ENCODE measurements at places on chromosomes 7 and 10.

- DNase-seq = no peak
Observed at GRCh38 chr7:157545681-157546060, 208.9 kb downstream of the DNAJB6 start.

- DNase-seq = no peak
Observed at GRCh38 chr7:2270495-2270894, 28.5 kb downstream of the NUDT1 start.

- DNase-seq = no peak
Observed at GRCh38 chr7:71775648-71776047, 636.5 kb downstream of the CALN1 start.

GRCh38 chr10:14604181-14605142, 170.2 kb downstream of the FAM107B start:
- peak; percentile 74 for DNase-seq

GRCh38 chr7:131904760-131905327, 348.4 kb upstream of the PODXL start:
- no peak for DNase-seq

DNA sequence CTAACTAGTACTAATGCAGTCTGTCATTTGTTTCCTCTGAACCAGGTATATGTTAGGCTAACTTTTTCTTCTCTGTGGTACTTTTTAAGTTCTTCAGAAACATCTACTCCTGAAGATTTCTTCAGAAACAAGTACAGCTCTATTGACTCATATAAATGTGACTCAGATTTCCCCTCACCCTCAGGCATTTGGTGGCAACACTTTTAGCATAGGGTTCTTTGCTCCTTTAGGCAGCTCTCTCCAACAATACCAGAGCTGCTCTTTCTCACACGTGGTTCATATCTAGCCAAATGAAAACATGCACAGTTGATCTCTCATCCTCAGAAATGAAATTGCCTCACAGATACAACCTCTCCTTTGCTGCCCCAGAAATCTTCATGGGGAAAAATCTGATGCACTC, 939.8 kb downstream of the SORCS1 start:
- DNase-seq = peak; percentile 27

GRCh38 chr7:33824911-33825459, 80.4 kb upstream of the BMPER start:
- no peak for DNase-seq

- DNase-seq = no peak
Observed at GRCh38 chr10:78860260-78860914, 208.4 kb upstream of the ZMIZ1 start.

- no peak for DNase-seq
Observed at GRCh38 chr7:84508606-84509005, 314.0 kb upstream of the SEMA3A start.

DNA sequence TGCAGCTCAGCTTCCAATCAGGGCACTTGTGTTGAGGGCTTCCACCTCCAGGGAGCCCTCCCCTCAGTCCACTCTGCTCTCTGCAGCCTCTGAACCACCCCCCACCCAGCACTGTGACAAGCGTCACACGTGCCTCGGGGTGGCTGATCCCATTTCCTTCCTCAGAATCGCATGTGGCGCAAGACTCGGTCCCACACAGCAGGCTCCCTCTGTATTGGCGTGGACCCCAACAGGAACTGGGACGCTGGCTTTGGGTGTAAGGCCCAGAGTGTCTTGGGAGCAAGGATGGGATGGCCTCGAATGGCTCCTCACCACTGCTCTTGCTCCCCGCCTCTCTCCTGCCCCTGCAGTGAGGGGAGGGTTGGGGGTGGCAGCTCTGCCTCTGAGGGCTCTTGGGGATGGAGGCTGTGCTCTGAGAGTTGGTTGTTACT, 4.1 kb downstream of the CPA1 start:
- DNase-seq = no peak

DNA sequence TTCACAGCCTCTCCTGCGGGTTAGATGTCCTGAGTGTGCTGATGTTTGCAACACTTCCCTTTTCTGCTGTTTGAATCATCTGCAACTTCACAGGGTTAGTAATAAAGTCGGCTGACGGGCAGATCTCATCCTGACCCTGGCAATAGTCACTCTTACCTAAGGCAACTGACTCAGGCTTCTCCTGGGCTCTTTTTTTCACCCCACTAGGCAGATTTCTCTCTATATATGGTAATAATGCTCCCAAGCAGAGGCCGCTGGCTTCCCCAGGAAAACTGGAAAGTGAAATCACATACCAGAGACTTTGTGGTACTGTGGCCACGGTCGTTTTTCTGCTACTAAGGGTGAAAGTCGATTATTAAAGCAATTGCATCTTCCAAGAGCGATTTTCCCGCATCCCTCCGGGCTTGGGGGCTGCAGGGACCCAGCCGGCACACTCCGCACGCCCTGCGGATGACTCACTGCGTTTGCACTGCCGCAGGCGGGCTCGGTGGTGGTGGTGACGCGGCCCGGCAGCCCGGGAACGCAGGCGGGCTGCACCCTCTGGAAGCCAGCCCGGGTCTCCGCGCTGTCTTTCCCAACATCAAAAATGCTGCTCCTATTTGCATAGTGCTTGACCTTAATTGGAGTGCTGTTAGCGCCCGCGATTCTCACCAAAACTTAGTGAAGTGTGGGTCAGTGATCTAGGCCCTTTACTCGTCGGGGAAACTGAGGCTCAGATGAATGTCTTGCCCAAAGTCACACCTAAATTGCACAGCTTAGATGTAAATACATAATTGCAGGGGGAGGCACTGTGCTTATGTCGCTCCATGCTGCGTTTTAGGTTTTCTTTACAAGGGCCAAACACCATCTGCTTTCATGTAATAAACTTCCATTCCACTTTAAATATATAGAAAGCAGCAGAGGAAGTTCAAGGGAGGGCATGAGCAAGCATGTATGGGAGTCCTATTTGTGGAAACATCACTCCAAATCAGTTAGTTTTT, 47.6 kb upstream of the ITGB1 start:
- DNase-seq = peak; percentile 97

GRCh38 chr10:133614830-133615580, 11.6 kb downstream of the FRG2B start:
- DNase-seq = no peak

- DNase-seq = peak; percentile 32
Observed at GRCh38 chr10:11009471-11010308, 8.0 kb upstream of the CELF2 start.

DNA sequence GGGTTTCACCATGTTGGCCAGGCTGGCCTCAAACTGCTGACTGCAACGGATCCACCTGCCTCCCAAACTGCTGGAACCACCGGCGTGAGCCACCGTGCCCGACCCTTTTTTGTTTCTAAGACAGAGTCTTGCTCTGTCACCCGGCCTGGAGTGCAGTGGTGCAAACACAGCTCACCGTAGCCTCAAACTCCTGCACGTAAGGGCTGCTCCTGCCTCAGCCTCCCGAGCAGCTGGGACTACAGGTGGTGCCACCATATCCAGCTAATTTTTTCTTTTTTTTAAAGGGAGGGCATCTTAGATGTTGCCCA, 36.4 kb downstream of the ADAP1 start:
- no peak for DNase-seq

GRCh38 chr10:100506596-100507356, 12.9 kb downstream of the SEC31B start:
- no peak for DNase-seq

GRCh38 chr10:69745698-69746097, 56.0 kb upstream of the COL13A1 start:
- no peak for DNase-seq

GRCh38 chr7:139639563-139639962, 116.1 kb downstream of the CLEC2L start:
- no peak for DNase-seq

DNA sequence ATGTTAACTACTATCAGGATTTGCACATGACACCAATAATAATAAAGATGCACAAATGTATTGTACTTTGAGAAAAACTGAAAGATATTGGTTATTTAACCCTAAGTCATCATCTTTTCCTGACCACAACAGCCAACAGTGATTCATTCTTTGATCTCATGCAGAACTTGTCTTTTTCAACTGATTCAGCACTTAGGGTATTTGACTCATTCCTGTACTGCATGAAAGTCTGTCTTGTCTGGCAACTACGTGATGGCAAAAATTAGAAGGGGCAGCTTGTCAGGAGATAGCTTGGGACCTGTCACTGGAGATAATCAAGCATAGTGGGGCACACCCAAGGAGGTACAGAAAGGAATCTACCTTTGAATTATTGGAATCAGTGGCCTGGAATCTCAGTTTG, 77.8 kb upstream of the LRRC17 start:
- peak; percentile 70 for DNase-seq

DNA sequence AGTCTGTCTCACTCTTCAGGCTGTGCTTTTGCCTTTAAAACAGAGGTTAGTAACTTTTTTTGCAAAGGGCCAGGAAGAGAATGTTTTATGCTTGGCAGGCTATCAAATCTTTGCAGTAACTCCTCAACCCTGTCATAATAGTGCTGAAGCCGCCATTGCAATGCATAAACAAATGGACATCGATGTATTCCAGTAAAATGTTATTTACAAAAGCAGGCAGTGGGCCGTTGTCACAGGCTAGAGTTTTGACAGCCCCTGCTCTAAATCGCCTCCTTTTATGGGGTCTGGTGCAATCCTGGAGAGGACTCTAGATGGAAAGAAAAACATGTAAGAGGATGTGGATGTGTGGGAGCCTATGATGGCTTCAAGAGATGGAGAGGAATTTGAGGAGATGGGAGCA, 568.3 kb downstream of the TYW1 start:
- no peak for DNase-seq

DNA sequence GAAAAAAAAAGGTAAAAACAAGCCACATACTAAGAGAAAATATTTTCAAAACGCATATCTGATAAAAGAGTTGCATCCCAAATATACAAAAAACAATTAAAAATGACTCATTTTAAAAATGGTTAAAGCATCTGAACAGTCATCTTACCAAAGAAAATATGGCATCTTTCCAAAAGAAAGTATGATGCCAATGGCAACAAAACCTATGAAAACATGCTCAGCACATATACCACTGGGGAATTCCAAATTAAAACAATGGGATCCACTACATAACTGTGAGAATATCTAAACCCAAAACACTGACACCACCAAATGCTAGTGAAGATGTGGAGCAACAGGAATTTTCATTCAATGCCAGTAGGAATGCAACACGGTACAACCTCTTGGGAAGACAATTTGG, 39.3 kb downstream of the VSTM2A start:
- DNase-seq = no peak

DNA sequence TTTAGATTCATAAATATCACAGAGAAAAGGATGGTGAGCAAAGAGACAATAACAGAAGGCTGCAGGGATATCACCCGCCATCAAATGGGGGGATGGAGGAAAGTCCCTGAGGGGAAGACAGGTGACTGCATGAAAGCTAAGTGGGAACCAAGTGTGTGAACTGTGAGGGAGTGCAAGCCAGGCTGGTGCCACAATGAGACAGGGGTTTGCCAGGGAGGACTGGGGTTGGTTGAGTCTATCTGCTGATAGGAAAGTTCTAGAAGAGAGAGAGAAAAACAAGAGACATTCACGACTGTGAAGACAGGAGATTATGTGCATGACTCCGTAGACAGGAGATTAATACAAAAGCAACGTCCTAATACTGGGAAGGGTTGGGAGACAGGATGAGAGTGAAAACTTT, 376.4 kb downstream of the PARD3 start:
- no peak for DNase-seq

All from fibroblast of pulmonary artery (primary cell).